ENCODE measurements at places on chromosomes 1 and 21.

DNA sequence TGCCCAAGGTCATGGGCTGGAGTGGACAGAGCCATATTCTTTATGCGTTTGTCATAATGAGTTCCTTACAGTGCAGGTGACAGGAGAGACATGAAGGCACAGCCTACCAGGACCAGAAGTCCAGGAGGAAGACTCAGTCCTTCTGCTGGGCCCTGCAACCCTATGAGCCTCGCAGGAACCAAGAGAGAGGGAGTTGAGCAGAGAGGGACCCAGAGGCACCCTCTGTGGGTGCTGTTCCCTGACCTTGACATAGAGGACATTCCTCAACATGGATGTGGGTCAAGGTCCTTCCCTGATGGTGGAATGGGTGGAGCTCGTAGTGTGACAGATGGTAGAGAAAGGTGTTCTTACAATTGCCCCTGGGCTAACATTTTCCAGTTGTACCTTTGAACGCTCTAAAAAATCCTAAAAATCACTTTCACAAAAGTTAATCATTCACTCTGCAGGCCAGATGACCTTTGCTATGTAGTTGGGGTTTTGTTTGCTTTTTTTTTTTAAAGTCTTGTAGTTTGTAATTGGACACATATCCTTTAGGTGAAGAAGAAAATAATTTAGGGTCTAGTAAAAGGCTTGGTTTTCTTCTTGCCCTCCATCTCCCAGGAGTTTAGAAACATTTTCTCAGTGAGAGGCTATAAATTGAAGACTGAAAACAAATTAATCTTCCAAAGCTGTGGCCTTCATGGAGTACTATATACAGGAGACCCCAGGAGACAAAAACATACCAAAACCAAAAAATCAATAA, 41.9 kb downstream of the MAB21L3 start:
- DNase-seq: no peak

- DNase-seq: no peak
These were observed 108.3 kb downstream of the POU2F1 start for GRCh38 chr1:167328816-167329483.

DNA sequence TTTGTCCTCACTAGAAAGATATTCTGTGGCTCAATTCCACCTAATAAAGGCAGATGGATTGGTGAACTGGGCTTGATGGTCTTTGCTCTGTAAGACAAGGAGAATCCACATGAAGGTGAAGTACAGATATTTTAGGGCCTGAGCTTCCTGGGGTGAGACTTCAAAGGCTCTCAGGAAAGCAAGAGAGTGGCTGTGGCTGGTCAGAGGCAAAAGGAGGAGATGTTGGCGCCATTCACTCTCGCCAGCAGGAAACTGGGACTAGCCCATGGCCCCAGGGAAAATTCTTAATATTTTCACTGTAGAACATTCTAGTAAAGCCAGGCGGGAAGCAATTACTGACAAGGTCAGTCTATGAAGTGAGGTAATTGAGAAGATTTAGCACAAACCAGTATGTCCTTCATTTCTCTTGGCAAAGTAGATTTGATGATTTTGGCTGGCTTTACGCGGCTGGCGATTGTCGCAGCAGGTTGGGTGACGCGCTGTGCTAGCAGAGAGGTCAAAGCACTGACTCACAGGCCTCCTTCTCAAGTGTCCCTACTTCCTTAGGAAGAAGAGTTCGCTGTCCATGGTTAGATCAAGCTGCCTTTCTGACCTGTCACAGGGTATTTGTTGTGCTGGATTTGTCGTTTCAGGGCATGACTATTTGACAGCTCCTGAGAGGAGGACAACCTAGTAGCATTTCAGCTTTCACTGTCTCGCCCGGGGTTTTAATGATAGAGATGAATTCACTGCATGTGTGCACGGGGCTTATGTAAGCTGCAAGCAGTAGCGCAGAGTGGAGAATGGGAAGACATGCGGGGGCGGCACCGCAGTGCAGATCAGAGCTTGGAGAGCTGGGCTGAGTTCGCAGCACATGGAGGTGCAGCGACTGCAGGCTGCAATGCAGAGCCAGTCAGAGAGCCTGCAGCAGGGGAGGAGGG, 32.7 kb downstream of the XCL1 start:
- DNase-seq: no peak

DNA sequence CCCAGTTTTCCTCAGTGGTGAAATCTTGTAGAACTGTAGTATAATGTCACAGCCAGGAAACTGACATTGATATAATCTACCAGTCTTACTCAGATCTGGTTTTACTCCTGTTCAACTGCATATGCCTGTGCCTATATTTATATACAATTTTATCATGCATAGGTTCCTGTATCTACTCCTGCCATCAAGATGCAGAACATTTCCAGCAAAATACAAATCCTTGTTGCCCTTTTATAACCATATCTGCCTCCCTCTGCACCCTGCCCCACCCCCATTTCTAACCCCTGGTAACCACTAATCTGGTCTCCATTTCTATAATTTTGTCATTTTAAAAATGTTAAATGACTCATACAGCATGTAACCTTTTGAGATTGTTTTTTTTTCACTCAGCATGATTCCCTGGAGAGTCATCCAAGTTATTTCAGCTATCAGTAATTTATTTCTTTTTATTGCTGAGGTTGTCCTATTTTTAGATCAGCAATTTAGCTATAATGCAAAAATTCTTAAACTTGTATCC, 8.1 kb downstream of the UTP25 start:
- DNase-seq: no peak

- DNase-seq: no peak
These were observed 30.0 kb downstream of the PODN start for GRCh38 chr1:53091841-53092645.

GRCh38 chr1:33562563-33562962, 90.1 kb downstream of the ZSCAN20 start:
- DNase-seq: no peak

GRCh38 chr1:99786751-99787501, 20.5 kb upstream of the FRRS1 start:
- no peak for DNase-seq

GRCh38 chr1:201625851-201626251, 86.9 kb downstream of the NAV1 start:
- DNase-seq: no peak

GRCh38 chr1:59419361-59420140, 122.7 kb downstream of the FGGY start:
- no peak for DNase-seq

- peak; percentile 78 for DNase-seq
These were observed 77.8 kb downstream of the BACH1 start for GRCh38 chr21:29376556-29376955.

DNA sequence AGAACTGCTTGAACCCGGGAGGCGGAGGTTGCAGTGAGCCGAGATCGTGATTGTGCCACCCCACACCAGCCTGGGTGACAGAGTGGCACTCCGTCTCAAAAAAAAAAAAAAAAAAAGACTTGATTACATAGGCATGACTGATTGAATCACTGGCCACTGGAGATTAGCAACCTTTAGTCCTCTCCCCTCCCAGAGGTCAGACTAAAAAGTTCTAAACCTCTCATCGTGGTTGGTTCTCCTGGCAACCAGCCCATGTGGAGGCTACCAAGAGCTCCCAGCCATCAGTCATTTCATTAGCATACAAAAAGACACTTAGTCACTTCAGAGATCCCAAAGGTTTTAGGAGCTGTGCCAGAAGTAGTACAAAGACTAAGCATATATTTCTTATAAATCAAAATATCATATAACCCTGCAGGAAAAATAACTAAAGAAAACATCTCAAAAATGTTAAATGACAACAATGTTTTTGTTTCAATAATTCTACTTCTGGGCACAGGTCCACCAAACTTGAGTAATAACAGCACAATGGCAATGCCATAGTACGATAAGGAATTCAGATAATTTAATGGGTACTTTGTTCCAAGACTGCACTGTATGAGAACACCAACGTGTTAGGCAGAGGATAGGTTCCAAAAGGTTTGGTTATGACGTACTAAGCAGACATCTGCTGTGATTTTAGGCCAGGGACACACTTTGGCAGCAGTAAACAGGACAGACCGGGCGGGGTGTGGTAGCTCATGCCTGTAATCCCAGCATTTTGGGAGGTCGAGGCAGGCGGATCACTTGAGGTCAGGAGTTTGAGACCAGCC, 18.1 kb downstream of the USP48 start:
- peak; percentile 39 for DNase-seq

- DNase-seq: no peak
These were observed 103.4 kb upstream of the ESRRG start for GRCh38 chr1:216826646-216827045.

GRCh38 chr1:213914392-213914791, 73.4 kb upstream of the PROX1 start:
- no peak for DNase-seq

DNA sequence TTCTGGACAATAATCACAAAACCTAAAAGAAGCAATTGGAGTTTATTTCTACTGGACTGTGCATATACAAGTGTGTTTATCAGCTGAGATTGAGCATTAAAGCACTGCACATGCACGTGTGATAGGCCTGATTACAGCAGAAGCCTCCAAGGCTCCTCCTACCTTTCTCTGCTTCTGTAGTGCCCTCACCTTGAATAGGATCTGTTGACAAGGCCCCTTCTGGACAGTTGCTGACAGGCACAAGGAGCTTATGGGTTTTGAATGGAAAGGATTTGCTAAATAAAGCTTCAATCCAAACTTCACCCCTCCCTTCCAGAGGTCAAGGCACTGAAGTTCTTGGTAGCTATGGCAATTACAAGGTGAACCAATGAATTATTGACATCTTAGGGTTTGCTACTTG, 7.9 kb upstream of the SGIP1 start:
- DNase-seq: no peak

- DNase-seq: no peak
These were observed 77.3 kb downstream of the RPE65 start for GRCh38 chr1:68372487-68372886.
